ENCODE measurements at places on chromosomes 5 and 9.

- no peak for DNase-seq
These were observed 136.3 kb downstream of the ENTREP1 start for GRCh38 chr9:69461103-69461887.

DNA sequence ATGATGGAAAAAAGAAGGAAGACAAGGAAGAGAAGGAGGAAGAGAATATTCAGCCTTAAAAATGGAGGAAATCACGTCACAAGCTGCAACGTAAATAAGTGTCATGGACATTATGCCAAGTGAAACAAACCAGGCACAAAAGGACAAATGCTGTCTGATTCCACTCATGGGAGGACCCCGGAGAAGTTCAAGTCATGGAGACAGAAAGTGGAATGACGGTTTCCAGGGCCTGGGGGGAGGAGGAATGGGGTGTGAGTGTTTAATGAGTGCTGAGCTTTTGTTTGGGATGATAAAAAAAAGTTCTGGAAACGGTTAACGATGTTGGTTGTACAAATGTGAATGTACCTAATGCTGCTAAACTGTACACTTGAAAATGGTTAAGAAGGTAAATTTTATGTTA lies 439.5 kb downstream of the GADD45G start:
- no peak for DNase-seq

- DNase-seq = peak; percentile 26
These were observed 12.0 kb downstream of the PBX3 start for GRCh38 chr9:125758986-125759763.

DNA sequence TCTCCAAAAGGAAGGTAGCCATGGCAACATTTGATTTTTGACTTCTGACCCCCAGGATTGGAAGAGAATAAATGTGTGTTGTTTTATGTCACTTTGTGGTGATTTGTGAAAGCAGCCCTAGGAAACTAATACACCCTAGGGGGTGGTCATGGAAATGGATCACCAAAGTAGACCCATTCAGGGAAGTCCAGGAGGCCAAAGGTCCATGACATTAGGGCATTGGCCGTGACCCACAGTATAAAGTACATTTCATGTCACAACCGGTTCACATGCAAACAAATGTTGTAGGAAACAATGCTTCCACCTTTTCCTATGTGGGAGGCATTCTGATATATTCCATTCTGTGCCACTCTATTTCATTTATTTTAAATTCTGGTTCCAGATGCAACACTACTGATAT lies 128.4 kb downstream of the ADAMTS12 start:
- no peak for DNase-seq
